ENCODE measurements at places on chromosomes 3 and 15.

GRCh38 chr3:102089239-102089638 lies 239.9 kb downstream of the NFKBIZ start:
- DNase-seq, result no peak

- peak; percentile 36 for DNase-seq
These were observed 351.0 kb downstream of the MCTP2 start for GRCh38 chr15:94582368-94582767.

DNA sequence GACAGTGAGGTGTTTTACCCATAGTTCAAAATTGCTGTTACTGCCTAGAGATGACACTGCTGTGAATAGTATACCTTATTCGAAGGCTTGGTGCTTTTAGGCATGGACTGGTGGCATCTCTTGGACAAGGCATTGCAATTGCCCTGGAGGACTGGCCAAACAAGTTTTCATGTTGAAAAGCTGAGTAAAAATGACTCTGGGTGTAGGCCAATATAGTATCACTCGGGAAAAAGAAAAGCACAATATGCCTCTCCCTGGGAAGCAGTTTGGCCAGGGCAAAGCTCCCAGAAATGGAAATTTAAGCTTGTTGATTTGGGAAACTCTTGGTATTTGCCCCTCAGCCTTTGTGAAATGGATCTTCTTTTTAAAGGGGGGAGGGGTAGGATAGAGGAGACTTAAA lies 54.8 kb downstream of the ZNF609 start:
- DNase-seq, result no peak

- no peak for DNase-seq
These were observed 84.9 kb upstream of the UBE2E1 start for GRCh38 chr3:23720885-23721284.

GRCh38 chr3:49626101-49626581 lies 48.0 kb upstream of the APEH start:
- DNase-seq, result no peak

GRCh38 chr3:125515421-125515820 lies 4.6 kb downstream of the SNX4 start:
- DNase-seq, result no peak

DNA sequence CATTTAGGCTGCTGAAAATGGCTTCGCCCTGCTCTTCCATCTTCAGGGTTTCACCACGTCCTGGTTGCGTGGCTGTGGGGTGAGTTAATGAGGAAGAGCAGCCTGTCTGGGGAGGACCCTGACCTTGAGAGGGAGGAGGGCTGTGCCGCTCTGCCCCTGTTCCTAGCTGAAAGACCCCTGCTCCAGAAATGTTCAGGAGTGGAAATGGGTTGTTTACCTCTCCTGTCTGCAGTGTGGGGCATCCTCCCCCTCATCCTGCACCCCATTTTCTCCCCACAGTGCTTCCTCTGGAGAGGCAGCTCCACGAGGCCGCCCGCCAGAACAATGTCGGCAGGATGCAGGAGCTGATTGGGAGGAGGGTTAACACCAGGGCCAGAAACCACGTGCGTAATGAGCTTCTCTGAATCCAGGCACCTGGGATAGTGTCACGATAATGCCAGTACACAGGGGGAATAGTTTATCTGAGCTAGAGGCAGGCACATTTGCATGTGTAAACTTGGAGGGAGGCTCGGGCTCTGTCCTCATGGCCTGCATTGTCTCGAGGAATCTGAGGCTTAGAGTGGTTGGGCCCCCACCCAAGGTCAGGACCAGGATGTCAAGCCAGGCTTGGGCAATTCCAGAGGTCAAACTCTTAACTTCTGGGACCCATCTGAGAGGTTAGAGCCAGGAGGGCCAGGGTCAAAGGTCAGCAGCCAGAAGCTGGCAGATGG lies 4.0 kb downstream of the ANKDD1A start:
- no peak for DNase-seq

- DNase-seq, result peak; percentile 83
These were observed 17.8 kb downstream of the MYL3 start for GRCh38 chr3:46845397-46845859.

- no peak for DNase-seq
These were observed 65.4 kb downstream of the FBN1 start for GRCh38 chr15:48579945-48580671.

GRCh38 chr3:124797426-124797945 lies 67.2 kb downstream of the UMPS start:
- DNase-seq, result no peak

GRCh38 chr15:67083135-67083762 lies 17.8 kb downstream of the SMAD3 start:
- no peak for DNase-seq

DNA sequence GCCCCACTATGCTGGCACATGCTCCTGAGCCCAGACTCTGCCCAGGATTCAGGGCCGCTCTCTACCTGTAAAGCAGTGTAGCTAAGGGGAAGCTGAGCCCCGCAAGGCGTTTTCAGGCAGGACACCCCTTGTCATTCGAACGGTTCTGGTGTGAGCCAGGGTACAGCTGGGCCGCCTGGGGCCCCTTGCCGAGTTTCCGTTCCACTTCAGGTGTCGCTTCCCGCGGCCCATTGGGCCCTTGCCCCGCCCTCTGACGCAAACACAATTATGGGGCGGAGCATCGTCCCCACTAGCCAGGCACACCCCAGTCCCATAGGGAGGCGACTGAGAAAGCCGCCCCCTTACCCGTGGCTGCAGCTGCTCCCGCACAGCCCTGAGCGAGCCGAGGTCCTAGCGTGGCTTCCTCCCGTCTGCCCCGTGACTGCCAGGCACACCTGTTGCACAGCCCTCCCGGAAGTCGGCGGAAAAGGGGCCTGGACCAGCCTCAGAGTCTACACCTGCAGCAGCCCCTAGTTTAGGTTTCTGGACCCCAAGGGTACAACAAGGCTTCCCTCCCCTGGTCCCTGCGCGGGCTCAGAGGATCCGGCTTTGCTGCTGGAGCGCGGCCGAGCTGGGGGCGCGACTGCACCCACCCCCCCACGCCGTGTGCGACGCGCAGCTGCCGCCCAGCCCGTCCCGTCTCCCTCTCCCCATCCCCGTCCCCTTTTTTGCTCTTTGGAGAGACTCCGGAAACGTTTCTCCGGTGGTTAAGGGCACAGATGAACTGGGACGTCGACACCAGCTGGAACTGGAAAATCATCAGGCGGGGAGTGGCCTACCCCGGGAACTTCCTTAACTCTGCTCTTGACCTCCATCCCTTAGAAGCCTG lies at the start of gene PLSCR2:
TSS of gene PLSCR2 (minus strand) at position 412 of the 868 bp plus-strand sequence. CDS start 9,657 bp downstream, outside the sequence.
- no peak for DNase-seq

- DNase-seq, result no peak
These were observed 348.6 kb upstream of the CDIN1 start for GRCh38 chr15:36230776-36231175.

- DNase-seq, result no peak
These were observed 12.5 kb downstream of the IVD start for GRCh38 chr15:40418126-40418525.

- no peak for DNase-seq
These were observed 278.9 kb downstream of the MEX3B start for GRCh38 chr15:81766829-81767475.

DNA sequence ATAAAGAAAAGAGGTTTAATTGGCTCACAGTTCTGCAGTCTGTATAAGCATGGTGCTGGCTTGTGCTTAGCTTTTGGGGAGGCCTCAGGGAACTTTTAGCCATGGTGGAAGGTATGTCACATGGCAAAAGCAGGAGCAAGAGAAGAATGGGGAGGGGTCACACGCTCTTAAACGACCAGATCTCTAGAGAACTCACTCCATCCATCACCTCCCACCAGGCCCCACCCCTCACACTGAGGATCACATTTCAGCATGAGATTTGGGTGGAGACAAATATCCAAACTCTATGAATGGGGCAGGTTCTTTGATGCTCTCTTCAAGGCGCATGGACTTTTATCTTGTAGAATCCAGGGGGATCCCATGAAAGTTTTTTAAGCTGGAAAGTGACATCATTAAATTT lies 75.7 kb downstream of the ITPR1 start:
- DNase-seq, result no peak

DNA sequence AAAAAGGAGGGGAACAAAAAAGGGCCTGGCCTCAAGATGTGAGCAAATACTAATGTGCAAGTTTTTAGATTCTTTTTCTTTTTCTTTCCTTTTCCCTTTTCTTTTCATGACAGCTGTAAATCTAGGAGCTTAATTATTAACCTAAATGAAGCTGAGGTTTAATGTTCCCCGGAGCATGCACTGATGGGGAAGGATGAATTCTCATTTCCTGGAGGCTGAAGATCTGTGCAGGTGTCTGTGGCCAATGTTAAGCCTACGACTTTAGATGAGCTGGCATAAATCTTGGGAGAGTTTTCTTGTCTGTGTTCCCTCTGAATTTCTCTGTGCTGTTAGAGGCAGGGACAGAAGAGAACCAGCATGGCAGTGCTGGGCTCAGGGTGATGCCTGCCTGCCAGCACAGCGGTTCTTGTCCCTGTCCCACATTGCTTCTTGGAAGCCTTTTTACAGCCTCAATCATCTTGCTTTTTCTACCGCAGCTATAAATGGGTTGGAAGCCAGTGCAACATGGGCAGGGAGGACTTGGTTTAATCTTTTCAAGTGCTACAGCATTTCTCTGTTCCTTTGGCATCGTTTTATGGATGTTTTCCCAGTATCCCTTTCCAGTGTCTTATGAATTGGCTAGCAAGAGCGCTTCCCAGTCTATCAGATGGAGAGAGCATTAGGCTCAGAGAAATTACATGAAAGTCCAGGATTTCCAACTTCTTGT lies 119.1 kb downstream of the ATG7 start:
- DNase-seq, result no peak

- no peak for DNase-seq
These were observed 48.5 kb upstream of the CHST2 start for GRCh38 chr3:143070977-143071551.

GRCh38 chr3:127684871-127685707 lies 12.3 kb downstream of the ABTB1 start:
- peak; percentile 29 for DNase-seq

GRCh38 chr3:133938770-133939462 lies 43.2 kb upstream of the RAB6B start:
- DNase-seq, result no peak

- DNase-seq, result no peak
These were observed 27.8 kb downstream of the HHLA2 start for GRCh38 chr3:108324177-108324576.

- DNase-seq, result no peak
These were observed 38.9 kb upstream of the LIMD1 start for GRCh38 chr3:45555666-45556065.

GRCh38 chr3:78974181-78974790 lies 793.5 kb downstream of the ROBO1 start:
- peak; percentile 75 for DNase-seq

DNA sequence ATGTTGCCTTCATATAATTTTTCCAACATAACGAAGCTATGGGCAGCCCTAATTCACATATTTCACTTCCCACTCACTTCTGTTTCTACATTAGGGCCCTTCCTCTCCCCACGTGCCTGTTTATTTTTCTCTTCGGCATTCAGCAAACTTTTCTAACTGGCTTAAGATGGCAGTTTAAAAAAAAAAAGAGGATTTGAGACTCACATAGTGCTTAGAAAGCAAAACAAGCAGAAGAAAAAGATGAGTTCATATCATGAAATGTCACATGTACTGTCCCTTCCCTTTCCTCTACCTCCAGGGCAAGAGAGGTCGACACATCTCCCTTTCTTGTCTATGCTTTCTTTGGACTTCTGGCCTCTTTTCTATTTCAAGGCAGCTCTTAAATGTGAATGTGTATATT lies 30.6 kb downstream of the SLC49A4 start:
- no peak for DNase-seq

GRCh38 chr3:176120507-176120906 lies 1076.8 kb downstream of the TBL1XR1 start:
- no peak for DNase-seq

DNA sequence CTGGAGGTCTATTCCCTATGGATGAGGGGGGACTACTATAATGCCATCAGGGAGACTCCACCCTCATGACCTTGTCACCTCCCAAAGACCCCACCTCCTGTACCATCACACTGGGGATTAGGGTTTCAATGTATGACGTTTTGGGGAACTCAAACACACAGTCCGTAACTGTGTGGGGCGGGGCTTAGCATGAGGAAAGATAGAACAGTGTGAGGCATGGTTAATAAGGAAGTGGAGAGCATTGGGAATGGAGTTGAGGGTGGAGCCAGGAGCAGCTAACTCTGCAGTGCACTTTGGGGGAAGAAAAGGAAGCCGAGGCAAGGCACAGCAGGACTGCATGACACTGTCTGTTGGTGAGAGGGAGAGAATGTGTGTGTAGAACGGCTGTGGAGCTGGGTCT lies 90.9 kb upstream of the AGBL1 start:
- DNase-seq, result no peak

DNA sequence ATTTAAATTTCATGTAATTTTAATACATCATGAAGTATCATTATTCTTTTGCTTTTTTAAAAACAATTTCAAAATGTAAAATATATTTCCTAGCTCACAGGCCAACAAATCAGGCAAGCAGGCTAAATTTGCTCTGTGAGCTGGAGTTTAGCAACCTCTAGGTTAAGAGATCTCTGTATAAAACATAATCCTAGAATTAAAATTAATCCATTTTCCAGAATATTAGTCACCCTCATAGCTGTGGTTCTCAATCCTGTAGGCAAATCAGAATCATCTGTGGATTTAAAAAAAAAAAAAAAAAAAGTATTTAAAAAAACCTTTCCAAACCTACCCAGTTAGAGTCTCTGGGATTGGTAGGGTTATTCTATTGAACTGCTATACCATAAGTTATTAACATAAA lies 209.7 kb downstream of the MINAR1 start:
- DNase-seq, result no peak

DNA sequence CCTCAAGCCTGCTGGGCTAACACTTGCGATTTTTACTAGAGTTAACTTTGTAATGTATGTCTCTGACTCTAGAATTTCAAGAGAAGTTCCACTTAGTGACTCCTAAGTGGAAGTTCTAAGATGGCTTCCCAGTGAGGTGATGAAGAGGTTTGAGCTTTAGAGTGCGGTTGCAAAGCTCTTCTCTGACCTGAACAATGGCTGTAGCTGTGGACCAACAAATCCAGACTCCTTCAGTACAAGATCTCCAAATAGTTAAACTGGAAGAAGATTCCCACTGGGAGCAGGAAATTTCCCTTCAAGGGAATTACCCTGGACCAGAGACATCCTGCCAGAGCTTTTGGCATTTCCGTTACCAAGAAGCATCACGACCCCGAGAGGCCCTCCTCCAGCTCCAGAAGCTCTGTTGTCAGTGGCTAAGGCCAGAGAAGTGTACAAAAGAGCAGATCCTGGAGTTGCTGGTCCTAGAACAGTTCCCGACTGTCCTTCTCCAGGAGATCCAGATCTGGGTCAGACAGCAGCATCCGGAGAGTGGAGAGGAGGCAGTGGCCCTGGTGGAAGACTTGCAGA lies 22.3 kb downstream of the WDR73 start:
- peak; percentile 44 for DNase-seq

DNA sequence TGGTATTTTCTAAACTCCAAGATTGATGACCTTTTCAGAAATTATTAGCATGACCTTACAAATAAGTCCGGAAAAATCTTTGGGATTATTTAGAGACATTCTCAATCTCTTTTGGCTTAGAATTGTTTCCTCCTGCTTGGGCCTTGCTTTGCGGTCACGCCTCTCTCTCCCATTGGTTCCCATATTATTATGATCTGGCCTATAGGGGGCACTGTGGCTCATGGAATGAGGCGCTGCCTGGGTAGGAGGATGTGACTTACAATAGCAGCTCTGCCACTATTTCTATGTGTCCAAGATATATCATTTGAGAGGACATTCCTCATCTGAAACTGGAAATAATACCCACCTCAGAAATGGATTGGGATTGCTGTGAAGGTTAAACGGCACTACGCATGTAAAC lies 464.9 kb downstream of the MFSD1 start:
- DNase-seq, result peak; percentile 56

GRCh38 chr3:190205739-190206138 lies 85.0 kb upstream of the P3H2 start:
- no peak for DNase-seq

All from SJCRH30 (cell line).